ENCODE measurements at places on chromosomes 1 and 21. TPM values are rescaled to one million over a fixed set of nuclear protein-coding genes. Genes with fewer than 3 reads are reported as not detected.

- no peak for DNase-seq
Measured at GRCh38 chr1:16387201-16388188, 20.5 kb downstream of the SZRD1 start.

DNA sequence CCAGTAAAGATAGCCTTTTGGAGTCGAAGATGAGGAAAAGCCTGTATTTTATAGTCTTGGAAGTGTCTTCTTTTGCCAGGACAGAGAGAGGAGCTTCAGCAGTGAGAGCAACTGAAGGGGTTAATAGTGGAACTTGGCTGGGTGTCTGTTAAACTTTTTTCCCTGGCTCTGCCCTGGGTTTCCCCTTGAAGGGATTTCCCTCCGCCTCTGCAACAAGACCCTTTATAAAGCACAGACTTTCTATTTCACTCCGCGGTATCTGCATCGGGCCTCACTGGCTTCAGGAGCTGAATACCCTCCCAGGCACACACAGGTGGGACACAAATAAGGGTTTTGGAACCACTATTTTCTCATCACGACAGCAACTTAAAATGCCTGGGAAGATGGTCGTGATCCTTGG is at the start of gene VCAM1:
Gene VCAM1, plus strand, starts transcription at position 253 of the 400 bp plus-strand sequence. Its CDS starts 119 bp downstream, at position 372.
- no peak for DNase-seq

DNA sequence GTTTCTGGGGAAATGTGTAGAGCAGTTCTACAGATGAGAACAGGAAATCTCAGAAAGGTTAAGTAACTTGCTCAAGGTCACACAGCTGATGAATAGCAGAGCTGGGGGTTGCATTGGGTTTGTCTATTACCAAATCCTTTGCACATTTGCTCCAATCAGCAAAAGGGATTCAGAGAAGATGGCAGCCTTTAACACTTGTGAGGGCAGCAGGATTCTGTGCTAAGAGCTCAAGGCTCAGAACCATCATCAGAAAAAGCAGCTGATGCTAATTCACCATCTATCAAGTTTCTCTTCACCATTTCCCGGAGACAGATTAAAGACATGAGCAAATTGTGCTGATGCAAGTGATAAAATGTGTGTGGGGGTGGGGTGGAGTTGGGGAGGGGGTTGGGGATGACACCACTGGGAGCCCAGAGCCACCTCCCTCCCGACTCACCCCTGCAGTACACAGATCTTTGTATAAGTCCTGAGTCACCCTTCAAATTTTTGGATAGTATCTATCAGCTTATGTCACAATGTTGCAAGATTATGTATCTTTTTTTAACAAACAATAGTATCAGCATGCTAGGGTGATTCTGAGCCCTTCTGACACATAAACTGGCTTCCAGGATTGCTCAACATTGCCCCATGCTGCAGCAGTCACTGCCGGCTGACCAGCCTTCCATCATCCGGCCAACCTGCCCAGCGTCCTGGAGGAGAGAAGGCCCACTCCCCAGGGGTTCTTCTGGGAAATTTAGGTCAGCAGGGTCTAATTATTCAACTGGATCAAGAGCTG is 2.8 kb upstream of the SPSB1 start:
- DNase-seq: peak; percentile 68

DNA sequence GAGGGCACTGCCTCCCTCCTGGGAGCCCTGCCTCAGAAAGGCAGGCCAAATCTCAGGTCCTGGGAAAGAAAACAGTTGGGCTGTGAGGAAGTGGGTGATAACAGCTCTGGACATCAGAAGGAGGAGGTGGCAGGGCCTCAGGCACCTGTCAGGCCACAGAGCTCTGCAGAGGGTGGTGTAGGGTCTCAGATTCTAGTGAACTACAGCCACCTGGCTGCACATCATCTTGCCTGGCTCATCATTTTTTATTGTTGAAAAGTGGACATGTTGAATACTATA is 15.3 kb upstream of the ZNF678 start:
- DNase-seq: no peak

DNA sequence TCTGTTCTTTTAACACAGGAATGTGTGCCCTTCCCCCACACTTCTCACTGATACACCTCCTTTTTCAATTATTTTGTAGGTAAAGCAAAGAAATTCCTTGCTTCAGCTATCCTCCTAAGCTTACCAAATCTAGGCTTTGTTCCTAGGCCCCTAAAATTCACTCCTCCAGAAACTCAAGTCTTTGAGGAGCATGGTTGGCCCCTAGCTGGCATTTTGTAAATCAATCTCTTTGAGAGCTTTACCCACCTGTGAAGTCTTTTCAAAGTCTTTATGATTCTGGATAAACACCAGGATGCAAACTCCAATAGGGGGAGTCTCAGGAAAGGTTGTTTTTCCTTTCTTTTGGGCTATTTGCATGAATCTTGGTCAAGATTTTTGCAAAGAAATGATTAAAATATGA is 82.9 kb upstream of the ZNF644 start:
- no peak for DNase-seq

GRCh38 chr21:40294345-40294744 is 427.1 kb downstream of the PCP4 start:
- no peak for DNase-seq

The KLHDC8A gene
- not detected for total RNA-seq

- DNase-seq: no peak
Measured at GRCh38 chr1:19390901-19391595, 78.9 kb downstream of the SLC66A1 start.

The OR13G1 gene
- not detected for total RNA-seq

- DNase-seq: no peak
Measured at GRCh38 chr1:70033266-70033873, 172.0 kb downstream of the LRRC40 start.

The CELA3A gene
- not detected for total RNA-seq

The PGBD2 gene
- total RNA-seq: 7.4 TPM

DNA sequence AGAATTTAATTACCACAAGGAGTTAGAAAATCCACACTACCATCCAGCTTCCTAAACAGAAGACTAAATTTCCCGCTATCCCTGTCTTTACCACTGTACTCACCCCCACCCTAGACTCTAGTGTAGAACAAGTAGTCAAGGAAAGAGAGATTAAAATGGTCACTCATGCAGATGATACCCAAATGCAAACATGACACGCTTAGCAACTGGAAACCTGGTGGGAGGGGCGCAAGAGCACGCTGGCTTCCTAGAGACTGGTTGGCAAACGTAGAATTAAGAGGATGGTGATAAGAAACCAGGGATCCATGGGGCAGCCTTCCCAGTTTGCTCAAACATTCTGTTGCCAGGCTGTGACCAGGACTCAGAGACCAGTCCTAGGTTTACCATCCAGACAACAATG is 9.9 kb upstream of the LDLRAD1 start:
- peak; percentile 61 for DNase-seq

- no peak for DNase-seq
Measured at GRCh38 chr21:31537872-31538576, 121.5 kb upstream of the SOD1 start.

The OR2T33 gene
- not detected for total RNA-seq

DNA sequence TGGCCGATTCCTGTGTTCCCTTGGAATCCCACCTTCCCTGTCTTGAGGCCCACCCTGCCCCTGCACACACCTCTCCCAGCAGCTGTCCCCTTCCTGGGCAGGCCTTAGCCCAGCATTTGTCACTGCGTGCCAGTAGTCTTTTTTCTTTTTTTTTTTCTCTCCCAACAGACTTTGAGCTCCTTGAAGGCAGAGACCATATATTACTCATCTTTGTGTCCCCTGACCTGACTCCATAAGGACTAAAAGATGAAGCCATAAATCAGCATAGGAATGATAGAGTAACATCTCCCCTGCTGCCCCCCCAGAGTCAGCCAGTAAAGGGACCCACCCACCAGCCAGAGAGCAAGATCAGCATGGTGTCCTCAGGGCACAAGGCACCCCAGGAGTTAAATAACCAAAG is 27.4 kb downstream of the PIGM start:
- no peak for DNase-seq

DNA sequence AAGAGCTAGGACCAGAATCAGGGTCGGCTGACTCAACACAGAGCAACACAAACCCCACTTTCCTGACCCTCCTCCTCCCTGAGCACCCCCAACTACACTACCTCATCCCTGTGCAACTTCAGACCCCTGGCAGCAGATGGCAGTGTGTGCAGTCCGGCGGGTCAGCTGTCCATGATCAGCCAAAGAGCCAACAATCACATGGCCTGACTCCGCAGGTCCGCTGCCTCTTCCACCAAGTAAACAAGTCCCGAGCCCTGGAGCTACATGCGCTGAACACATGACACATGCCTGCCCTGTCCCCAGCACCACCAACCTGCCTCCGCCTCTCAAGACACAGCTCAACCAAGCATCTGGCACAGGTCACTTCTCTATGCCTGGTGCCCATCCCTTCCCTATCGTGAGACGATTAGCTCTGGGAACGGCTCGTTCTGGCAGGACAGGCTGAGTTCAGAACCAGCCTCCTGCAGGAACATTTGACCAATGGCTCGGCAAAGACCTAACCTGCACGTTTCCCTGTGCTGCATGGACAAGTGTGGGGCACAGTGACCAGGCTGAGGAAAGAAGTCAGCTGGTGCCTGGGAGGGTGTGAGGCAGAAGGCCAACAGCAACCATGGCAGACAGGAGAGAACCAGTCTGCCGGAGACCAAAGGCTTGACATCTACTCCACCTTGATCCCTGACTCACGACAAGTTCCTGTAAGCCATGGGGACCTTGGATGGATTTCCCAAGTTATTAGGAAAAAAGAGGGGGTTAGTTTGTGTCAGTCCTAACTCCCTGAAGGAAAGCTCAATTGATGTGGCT is 60.3 kb downstream of the CD46 start:
- peak; percentile 64 for DNase-seq

GRCh38 chr1:235980976-235981375 is 83.9 kb downstream of the NID1 start:
- DNase-seq: no peak

GRCh38 chr1:178541829-178542553 is 29.1 kb downstream of the TEX35 start:
- DNase-seq: peak; percentile 88

The PRAMEF33 gene
- not detected for total RNA-seq

DNA sequence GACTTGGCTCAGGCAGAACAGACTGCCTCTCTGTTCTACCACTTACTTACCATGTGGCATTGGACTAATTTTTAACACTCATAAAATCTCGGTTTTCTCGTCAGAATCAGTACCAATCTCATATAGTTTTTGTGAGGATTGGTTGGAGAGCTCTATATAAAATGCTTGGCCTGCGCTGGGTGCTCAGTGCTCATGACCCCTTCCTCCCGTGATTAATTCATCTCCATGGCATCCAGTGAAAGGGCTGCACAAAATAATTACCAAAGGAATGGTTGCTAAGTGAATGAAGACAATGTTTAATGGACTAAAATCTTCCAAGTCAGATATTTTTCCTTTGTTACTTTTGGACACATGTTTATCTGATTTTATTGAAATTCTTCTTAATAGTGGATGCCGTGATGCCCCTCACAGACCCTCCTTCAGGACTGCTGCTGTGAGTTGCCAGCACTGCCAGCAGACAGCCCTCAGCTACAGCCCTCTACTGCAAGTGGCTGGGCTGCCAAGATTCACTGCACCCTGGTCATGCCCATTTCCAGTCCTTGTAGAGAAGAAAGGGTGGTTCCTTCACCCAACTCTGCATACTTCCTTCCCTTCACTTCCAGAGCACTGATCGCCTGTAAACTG is 436.5 kb downstream of the LMO4 start:
- DNase-seq: no peak

The AK4 gene
- 244 TPM for total RNA-seq

The FAM151A gene
- 1.5 TPM for total RNA-seq

The HTR6 gene
- not detected for total RNA-seq

- no peak for DNase-seq
Measured at GRCh38 chr1:109761227-109762038, 2.3 kb downstream of the EPS8L3 start.

DNA sequence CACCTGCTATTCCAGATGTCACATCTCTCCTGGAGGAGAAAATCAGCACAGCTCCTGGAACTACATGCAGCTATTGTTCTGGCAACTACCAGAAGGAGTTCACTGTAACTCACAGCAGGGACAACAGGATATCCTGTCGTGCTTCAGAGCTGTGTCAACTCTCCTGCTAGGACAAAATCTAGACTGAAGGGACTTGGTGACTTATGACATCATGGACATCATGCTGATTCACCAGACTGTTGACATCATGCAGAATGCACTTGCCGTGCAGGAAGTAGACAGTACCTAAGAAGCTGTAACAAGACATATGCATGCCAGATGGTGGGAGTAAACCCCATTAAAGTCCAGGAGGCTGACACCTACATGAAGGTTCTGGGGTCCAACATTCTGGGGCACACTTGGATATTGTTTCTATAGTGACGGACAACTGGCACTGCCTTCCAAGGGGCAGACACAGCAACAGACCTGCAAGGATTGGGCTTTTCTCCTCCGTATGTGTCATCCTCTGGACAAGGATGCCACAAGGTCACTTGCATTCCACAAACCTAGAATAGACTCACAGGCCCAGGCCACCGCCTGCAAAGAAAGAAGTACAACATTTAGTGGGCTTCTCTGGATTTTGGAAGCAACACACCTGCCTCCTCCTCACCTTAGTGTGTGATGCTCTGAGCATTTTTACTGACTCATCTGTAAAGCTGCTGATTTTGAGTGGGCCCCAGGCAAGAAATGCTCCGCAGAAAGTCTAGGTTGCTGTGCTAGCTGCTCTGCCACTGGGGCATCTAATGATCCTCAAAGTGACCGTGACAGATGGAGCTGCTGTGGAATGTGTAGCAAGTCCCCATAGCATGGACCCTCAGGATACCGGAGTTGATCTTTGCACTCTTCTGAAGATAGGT is 249.2 kb downstream of the MATN1 start:
- DNase-seq: no peak

DNA sequence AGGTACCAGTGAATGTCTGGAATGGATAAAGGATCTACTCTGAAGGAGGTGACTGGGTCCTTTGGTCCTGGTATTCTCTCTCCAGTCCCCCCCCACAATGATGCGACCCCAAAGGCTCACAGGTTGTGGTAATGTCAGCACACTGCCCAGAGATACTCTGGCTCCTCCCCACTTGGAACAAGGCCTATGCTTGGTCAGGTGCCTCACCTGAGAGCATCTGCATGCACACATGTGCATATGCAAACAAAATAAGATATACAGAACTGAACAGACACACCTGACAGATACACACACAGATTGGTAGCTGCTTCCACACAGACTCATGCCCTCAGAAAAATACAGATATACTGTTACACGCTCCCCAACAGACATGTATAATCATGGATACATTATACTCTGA is 33.5 kb downstream of the DMAP1 start:
- no peak for DNase-seq

- DNase-seq: no peak
Measured at GRCh38 chr1:16230744-16231143, 6.2 kb downstream of the CPLANE2 start.

DNA sequence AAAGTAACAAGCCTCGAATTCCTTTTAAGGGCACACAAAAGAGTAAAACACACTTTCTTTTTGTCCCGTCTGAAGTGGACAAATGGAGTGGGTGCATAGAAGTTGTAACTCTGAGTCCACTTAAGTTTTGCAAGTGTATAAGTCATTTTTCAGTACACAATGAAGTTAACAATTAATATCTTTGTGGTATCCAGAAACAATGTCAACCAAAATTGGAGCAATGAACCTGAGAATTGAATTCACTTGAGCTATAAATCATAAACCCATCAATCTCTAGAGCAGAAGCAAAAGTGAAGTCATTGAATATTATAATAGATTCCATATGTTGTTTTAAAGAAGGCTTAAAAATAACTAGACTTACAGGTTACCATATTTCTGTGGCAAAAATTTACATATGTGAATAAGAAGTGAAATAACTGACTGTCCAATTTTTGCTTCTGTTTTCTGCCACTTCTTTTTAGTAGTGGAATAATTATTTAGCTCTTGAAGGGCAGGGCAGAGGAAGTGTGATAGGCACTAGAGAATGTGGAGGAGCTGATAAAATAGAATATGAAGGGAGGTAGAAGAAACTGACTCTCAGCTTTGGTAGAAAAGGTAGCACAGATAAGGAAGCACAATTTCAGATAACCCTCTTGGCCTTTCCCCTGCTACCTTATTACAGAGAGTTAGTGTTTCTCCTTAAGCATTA is 73.9 kb upstream of the RGL1 start:
- no peak for DNase-seq
